Esophagus squamous epithelium (tissue), 5 donors: ENCODE measurements at places on chromosomes 2 and 18.

- DNase-seq = no peak
Measured at GRCh38 chr2:174704642-174705041, 59.6 kb downstream of the CHRNA1 start.

- DNase-seq = no peak
Measured at GRCh38 chr2:151860210-151860609, 32.0 kb upstream of the ARL5A start.

- DNase-seq = no peak
Measured at GRCh38 chr2:112622528-112622849, 23.2 kb upstream of the SLC20A1 start.

DNA sequence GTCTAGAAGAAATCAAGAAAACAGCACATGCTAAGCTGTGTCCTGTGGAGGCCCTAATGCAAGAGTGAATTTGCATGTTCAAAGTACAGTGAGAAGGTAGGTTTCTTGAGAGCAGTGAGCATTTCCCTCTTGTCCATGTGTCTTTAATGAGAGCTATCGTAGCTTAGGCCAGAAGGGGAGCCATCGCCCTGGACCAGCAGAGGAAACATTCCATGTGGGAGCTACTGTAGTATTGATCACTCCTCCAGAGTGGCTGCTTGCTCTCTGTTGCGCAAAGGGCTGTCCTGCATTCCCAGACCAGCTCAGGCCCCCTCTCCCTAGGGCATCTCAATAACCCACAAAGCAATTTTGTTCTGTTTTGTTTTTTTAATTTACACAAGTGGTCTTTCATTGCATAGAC is 950.1 kb downstream of the CNTNAP5 start:
- DNase-seq = no peak

DNA sequence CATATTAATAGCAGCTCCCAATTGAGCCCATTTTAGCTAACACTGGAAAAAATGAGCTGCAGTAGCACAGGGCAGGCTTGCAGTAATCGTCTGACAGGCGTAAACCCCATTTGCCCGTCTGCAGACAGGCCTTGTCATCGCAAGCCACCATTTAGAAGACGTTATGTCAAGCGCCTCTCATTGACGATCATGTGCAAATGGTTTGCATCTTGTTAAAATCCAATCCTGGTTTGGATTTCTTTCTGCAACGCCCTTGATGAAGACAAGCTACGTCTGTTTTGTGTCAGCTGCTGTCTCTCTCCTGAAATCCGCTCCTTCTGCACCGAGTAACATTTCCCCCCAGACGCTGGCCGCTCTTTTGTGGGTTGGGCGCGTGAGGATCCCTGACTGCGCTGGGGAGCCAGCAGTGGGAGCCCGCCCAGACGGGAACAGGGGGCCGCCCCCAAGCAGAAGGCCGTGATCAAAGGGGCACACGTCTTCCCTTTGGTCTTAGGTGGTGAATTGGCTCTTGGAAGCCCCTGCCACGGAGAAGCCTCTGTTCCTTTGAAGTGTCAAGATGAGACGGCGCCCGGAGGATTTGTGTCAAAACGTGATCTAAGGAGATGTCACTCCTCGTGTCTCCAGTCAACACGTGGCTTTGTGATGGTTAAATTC is 84.2 kb upstream of the GPC1 start:
- no peak for DNase-seq

GRCh38 chr2:233039846-233040530 is 7.5 kb downstream of the NEU2 start:
- DNase-seq = no peak

GRCh38 chr2:128302011-128302743 is 16.5 kb downstream of the HS6ST1 start:
- no peak for DNase-seq

- DNase-seq = no peak
Measured at GRCh38 chr2:237935740-237936452, 30.9 kb upstream of the UBE2F start.

- DNase-seq = no peak
Measured at GRCh38 chr2:27721335-27721734, 50.2 kb upstream of the MRPL33 start.

- no peak for DNase-seq
Measured at GRCh38 chr2:174247474-174248186, 702 bp downstream of the OLA1 start.

DNA sequence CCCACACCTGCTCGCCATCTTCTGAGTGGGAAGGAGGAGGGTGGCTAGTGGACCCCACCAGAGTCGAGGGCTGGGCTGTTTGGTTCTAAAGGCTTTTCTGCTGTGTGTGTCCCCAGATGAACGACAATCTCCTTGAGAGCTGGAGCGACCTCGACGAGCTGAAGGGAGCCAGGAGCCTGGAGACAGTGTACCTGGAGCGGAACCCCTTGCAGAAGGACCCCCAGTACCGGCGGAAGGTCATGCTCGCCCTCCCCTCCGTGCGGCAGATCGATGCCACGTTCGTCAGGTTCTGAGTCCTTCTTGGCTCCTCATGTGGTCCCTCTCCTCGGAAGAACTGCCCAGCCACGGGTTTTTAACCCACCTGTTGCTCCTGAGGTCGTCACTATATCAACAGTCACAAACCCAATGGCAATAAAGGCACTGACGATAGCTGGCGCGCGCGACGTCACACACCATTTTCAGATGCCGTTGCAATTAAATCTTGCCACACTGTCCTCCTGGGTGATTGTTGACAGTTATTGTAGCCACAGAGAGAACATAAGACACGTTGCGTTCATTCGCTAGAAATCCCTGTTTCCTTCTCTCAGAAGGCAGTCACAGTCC is 5.8 kb upstream of the ANO7 start:
- no peak for DNase-seq

GRCh38 chr2:197254776-197255530 is 55.6 kb downstream of the ANKRD44 start:
- DNase-seq = no peak

- peak; percentile 36 for DNase-seq
Measured at GRCh38 chr2:12456293-12457106, 260.2 kb upstream of the TRIB2 start.

GRCh38 chr2:239358062-239358754 is 42.6 kb downstream of the HDAC4 start:
- DNase-seq = no peak

GRCh38 chr2:105438104-105438929 is 39.5 kb upstream of the FHL2 start:
- DNase-seq = no peak

DNA sequence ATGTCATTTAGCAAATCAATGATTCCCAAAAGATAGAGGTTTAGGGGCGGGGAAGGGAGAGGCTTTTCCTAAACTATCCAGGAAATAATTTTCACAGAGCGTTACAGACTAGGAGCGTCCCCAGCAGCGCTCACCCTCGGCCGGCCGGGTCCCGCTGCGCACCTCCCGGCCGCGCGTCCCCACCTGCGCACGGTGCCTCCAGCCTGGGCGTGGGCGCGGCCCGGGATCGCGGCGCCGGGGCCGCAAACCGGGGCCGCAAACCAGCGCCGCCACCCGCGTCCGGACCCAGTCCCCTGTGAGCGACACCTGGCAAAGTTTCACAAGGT is 684 bp upstream of the ZCCHC2 start:
- no peak for DNase-seq

DNA sequence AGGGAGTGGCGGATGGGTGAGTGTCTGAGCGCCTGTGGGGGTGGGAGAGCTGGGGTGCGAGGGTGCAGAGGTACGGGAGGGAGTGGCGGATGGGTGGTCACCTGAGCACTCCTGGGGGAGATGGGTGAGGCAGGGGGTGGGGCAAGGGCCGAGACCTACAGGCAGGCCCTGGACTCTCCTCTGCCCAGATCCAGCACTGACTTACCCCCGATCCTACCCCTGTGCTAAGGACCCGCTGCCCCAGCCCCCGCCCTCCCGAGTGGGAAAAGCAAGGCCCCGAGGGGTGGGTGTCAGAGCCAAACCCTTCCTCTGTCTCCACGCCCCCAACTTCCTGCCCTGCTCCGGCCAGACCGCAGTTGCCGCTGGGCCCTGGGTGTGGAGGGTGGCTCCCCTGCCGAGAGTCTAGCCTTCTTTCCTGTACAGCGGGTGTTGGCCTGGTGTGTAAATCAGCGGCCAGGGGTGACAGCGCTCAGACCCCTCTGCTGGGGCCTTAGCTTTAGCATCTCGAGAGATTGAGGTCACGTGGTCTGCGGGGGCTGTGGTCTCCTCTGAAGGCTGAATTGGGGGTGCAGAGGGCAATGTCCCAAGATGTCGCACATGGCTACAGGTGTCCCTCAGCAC is 12.5 kb downstream of the BOK start:
- DNase-seq = no peak

DNA sequence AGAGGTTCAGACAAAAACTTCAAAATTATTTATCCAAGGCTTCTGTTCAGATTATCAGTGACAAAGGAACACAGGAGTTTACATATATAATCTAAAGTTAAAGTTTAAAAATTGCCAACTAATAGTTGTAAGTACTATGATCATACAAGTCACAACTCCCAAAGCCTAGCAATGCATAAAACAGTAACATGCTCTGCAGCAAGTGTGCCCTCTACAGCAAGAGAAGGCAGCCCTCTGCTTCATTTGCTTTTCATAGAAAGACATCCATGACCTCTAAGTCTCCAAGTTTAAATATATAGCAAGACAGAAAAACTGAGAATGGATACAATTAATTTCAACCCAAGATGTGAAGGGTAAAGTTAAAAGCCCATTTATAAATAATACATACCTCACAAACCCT is 13.3 kb downstream of the RAB1A start:
- DNase-seq = no peak

DNA sequence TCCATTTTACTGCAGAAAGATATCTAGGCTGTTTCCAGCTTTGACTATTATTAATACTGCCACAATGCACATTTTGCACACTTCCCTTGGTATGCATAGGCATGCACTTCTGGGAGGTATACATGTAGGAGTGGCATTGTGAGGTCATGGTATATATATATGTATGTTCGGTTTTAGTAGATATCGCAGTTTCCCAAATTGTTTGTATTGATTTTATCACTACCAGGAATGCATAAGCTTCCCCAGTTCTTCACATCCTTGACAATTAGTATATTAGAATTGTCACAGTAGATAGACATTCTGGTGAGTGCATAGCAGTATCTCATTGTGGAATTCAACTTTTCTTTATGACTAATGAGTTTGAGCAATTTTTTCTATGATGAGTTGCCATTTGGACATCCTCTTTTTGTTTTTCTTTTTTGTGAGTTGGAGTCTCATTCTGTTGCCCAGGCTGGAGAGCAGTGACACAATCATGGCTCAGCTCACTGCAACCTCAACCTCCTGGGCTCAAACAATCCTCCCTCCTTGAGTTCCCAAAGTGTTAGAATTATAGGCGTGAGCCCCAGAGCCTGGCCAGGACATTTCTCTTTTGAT is 4.2 kb upstream of the GRB14 start:
- DNase-seq = no peak

GRCh38 chr2:40964509-40965250 is 512.8 kb upstream of the SLC8A1 start:
- DNase-seq = no peak

- no peak for DNase-seq
Measured at GRCh38 chr2:73980566-73980965, 4.1 kb upstream of the TET3 start.

DNA sequence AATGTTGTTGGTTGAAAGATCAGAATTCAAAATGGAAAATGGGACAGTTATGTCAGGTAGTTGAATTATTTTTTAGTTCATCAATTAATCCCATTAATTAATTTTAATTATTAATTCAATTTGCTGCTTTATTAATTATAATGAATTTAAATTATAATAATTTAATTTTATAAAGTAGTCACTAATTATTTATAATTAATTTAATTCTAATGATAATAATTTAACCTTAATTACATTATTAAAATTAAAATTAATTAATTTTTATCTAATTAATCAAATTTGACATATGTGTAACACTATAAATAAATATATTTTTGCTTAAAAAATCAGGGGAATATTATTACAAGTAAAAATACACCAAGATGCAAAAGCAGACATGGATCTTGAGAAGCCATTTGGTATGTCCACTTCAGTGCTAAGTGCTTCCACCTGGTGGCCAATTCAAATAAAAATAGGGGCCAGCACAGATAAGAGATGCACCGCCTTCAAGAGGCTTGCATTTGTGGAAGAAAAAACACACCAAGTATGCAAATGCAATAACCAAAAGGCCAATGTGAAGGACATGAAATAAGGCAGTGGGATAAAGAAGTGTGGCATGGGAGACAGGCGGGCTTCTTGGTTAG is 73.2 kb downstream of the MBP start:
- DNase-seq = no peak

DNA sequence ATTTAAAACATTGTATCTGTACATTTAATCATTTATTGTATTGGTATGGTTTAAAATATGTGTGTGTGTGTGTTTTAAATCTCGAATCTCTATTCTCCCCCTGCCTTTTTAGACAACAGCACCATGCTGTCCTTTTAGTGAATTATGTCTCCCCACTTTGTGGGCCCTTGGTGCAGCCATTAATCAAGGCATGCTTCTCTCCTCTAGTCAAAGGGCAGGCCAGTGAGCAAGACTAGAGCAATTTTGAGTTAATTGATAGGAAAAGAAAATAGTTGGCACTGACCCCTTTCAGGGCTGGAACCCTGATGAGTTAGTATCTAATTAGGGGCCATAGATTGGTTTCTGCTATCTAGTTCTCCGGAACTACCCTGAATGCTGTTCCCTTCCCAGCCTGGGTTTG is 111.0 kb downstream of the MAIP1 start:
- no peak for DNase-seq

- DNase-seq = no peak
Measured at GRCh38 chr2:181771356-181771755, 91.0 kb upstream of the NEUROD1 start.

GRCh38 chr18:45538444-45538843 is 76.8 kb upstream of the SLC14A2 start:
- no peak for DNase-seq

DNA sequence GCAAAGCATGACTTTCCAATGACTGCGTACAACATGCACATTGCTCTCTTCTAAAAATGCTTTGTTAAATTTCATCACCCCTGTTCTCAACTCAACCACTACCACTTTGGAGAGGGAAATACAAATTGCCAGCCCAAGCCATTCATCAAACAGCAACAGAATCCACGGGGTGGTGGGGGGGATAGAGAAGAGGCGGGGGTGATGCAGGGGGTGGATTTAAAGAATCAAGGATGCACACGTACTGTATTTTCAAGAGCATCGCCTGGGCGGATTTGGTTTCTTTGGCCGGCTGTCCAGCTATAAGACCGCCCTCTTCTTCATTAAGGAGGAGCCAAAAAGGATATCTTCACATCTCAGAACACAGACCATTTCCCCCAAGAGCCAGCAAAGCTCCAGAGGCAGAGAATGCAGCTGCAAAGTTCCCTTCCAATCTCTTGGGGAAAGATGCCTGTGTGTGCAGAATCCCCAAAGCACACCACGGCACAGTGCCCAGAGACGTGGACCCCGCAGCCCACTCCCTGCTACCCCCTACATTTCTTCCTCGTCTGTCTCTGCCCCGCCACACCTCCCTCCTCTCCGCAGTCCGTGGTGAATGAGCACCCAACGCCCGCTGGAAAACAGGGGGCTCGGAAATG is 977 bp downstream of the SLC8A1 start:
- no peak for DNase-seq
